H9 (cell line): ENCODE measurements at places on chromosomes 2 and 18.

DNA sequence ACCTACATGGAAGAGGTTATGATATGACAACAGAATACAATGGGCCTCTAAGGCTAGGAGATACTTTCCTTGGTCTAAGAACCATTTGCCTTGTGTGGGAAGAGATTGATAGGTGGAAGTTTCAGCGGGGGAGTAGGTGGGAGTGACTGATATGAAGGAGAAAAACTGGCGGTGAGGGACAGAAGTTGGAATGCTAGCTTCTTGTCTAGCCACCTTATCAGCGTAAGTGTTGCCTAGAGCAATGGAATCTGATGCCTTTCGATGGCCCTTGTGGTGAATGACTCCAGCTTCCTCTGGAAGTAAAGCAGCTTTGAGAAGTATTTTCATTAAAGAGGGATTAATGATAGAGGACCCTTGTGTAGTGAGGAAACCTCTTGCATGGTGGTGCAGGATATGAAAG lies 121.3 kb upstream of the GULP1 start:
- H3K27me3 ChIP-seq = no peaks in the 10 kb centered on the region
- H3K4me1 ChIP-seq = no peaks in the 10 kb centered on the region
- H3K27ac ChIP-seq = no peak overlapping the region
- H3K36me3 ChIP-seq = peaks cover 35% of the 10 kb centered on the region
- no peak overlapping the region for H3K4me3 ChIP-seq

- no peaks in the 10 kb centered on the region; the same call in 1 of the 2 replicates for H3K4me1 ChIP-seq
- no peak overlapping the region for H3K27ac ChIP-seq
- no peaks in the 10 kb centered on the region for H3K27me3 ChIP-seq
- peaks cover 66% of the 10 kb centered on the region for H3K36me3 ChIP-seq
These were observed 66.3 kb downstream of the EIF5B start for GRCh38 chr2:99403524-99403923.

DNA sequence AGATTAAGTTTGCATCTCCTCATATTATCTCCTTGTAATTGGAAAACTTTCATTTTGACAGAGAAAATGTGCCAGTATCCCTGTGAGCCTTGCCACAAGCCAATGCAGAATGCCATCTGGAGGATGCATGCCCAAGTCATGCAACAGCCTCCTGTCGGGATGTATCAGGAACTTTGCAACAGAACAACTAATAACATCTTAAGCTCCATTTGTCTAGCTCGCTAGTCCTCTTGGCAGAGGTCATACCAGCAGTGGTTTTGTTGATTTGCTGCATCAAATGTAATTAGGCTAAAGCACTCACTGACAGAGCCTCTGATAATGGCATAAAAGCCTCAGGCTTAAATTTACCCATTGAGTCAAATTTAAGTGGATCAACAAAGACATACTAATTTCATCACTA lies 125.8 kb downstream of the UBE2E3 start:
- no peaks in the 10 kb centered on the region for H3K27me3 ChIP-seq
- no peak overlapping the region for H3K27ac ChIP-seq

GRCh38 chr2:101718993-101719571 lies 21.6 kb downstream of the MAP4K4 start:
- peaks cover 2% of the 10 kb centered on the region; the same call in 1 of the 2 replicates for H3K4me1 ChIP-seq
- no peak for DNase-seq
- no peaks in the 10 kb centered on the region for H3K27me3 ChIP-seq
- H3K4me3 ChIP-seq = no peak overlapping the region
- no peak overlapping the region for H3K27ac ChIP-seq
- no peaks in the 10 kb centered on the region; the same call in 2 of the 3 replicates for H3K36me3 ChIP-seq

DNA sequence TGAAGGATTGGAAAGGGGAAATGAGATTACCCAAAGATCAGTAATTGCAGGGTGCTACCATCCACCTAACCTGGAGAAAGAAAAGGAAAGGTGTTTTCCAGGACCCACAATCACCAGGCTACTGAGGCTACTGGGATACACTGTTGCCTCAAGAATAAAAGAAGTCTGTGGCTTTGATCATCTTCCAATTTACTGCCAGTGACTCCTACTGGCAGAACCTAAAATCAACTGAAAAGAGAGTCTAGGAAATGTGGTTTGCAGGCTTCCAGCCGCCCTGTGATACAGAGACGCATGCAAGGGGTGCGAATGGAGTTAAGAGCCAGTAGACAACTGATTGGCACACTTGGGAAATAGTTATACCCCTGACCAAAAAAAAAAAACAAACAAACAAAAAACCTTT lies 16.6 kb upstream of the TTL start:
- no peak for DNase-seq
- H3K27me3 ChIP-seq = no peaks in the 10 kb centered on the region
- no peak overlapping the region for H3K4me3 ChIP-seq
- no peak overlapping the region for H3K27ac ChIP-seq

DNA sequence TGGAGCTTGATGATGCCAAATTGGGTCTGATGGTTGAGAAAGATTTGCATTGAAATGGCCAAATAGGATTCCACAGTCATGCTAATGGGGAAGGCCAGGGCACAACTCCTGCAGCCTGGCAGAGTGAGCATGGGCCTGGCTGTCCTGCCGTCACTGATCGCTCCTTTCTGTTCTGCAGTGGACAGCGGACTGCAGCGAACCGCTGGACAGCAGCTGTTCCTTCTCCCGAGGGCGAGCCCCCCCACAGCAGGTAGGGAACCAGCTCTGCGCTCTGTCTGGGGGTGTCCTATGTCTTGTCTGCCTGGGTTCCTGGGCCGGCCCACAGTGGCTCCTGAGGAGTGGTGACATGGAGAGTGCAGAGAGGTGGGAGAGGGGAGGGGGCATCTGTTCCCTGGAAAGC lies 97.6 kb downstream of the CTIF start:
- no peak overlapping the region for H3K4me3 ChIP-seq
- no peaks in the 10 kb centered on the region for H3K36me3 ChIP-seq
- no peak overlapping the region for H3K27ac ChIP-seq
- no peaks in the 10 kb centered on the region for H3K27me3 ChIP-seq
- peaks cover 4% of the 10 kb centered on the region; the same call in 1 of the 2 replicates for H3K4me1 ChIP-seq
- DNase-seq = no peak
